ENCODE measurements at places on chromosomes 7 and 10.

- no peak for DNase-seq
Observed at GRCh38 chr10:47404446-47404845, 20.4 kb upstream of the ZNF488 start.

DNA sequence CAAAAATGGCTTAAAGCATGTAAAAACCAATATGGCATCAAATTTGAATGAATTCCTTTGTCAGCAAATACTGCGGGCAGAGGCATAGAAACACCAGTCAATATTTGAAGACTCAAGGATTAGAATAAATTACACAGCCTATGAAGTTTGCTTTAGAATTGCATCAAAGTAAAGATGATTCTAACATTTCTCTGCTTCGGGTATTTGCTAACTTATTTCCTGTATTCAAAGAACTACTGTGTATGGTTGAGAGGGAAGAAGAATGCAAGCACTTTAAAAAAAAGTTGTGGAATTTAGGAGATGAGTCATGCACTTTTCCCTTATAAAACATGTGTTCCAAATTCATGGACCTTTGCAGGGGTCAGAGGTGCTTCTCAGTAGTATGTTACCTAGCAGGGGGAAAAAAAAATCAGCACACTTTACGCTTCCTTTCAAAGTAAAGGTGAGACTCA is 90.1 kb downstream of the PIP4K2A start:
- DNase-seq: peak; percentile 36

DNA sequence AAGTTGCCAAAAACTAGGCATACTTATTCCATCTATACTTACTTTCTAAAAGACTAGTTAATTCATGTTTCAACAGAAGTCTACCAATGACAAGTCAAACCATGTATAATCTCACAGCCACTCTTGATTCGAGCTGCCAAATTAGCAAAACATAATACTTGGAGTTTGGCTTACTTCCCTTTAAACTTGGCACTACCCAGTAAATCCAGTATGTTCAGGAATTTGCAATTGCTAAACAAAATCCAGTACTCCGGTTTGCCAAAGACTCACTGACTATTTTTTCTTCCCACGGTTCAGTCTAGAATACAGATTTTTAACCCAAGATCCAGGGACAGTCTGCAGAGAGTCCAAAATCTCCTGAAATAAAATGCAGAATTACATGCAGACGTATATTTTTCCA is 4.6 kb downstream of the OAT start:
- no peak for DNase-seq

DNA sequence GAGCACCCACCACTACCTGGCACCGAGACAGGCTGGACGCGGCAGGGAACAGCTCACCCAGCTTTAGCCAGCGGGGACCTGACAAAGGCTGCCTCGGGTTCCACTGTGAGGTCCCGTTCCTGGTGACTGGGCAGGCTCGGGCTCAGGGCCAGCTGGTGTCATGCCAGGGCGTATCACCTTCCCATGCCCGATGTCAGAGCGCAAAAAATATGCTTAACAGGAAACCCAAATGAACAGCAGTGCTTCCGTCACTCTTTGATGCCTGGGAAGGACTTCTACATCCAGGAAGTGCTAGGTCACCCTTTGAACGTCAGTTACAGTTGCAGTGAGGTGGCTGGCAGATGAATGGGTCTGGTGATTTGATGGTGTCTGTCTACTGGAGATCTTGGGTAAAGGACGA is 106.0 kb downstream of the ADARB2 start:
- no peak for DNase-seq

GRCh38 chr10:78531088-78531487 is 497.4 kb downstream of the RPS24 start:
- DNase-seq: no peak

- DNase-seq: no peak
Observed at GRCh38 chr10:133159611-133159949, 439 bp upstream of the KNDC1 start.

DNA sequence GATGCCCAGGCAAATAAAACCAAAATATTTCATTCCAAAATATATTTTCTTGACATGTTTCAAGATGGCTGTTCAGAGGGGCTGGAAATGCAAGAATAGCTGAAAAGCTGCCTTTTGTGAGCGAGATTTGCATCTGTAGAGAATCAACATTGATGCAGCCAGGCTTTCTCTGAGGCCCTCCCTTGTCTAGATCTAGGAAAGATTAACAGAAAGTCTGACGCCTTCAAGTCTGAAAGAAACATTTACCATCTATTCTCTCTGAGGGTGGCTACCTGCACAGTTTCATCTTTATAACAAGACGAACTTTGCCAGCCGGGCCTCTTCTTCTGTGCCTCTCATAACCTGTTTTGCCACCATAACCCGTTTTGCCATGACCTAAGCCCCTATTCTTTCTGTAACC is 170.2 kb downstream of the AKR1D1 start:
- DNase-seq: no peak

DNA sequence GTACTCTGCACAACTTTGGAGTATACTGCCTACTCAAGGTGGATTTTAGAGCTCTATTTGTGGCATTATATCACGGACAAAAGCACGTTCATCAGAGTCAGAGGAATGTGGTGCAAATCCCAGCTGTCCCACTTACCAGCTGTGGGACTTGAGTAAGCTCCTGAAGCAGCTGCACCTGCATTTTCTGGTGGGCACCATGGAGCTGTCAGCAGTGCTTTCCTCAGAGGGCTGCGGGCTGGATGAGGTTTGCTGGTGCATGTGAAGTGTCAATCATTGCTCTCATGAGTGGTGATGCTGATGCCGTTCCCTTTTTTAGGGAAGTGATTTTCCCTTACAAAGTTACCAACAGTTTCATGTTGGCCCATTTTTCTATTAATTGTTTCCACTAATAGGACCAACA is 53.4 kb downstream of the EGFR start:
- DNase-seq: no peak

DNA sequence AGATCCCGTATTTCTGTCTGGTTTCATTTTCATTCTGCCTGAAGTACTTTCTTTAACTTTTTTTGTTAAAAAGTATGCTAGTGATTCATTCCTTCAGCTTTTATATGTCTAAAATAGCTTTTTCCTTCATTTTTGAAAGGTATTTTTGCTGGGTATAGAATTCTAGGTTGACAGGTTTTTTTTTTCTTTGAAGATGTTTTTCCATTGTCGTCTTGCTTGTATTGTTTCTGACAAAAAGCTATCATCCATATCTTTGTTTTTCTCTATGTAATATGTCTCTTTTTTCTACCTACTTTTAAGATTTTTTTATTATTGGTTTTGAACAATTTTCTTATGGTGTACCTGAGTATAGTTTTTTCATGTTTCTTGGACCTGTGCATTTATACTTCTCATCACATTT is 8.2 kb downstream of the CUTC start:
- DNase-seq: no peak

DNA sequence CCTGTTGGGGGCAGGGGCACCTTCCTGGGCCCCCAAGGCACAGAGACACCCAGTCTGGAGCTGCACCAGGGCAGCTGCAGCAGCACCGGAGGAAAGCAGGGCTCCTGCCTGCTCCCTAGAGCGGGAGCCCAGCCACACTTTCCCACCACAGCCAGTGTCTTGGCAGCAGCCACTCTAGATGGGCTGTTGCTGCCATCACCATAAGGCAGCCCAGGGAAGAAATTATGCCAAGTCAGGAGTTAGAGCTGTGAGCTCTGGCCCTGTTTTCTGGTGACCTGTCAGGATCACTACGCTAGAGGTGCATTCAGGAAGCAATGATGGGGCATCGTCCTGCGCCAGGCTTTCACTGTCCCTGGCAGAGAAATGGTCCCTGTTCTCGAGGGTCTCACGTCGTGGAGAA is 38.0 kb upstream of the ZNRF2 start:
- DNase-seq: no peak

DNA sequence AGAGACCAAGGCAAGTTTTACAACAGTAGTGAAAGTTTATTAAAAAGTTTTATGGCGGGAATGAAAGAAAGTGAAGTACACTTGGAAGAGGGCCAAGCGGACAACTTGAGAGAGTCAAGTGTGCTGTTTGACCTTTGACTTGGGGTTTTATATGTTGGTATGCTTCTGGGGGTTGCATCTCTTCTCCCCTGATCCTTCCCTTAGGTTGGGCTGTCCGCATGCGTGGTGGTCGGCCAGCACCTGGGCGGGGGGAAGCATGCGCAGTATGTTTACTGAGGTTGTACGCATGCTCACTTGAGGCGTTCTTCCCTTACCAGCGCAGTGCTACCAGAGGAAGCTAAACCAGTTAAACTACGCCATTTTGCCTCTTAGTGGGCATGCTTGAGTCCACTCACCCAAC is 31.9 kb downstream of the NUP42 start:
- DNase-seq: no peak

GRCh38 chr7:28411876-28412662 is at the start of gene CREB5:
Gene CREB5, plus strand, starts transcription at chr7:28412518. Its CDS starts 397 bp downstream, at chr7:28412915.
- DNase-seq: no peak

- DNase-seq: no peak
Observed at GRCh38 chr10:33187427-33187999, 147.0 kb downstream of the NRP1 start.

DNA sequence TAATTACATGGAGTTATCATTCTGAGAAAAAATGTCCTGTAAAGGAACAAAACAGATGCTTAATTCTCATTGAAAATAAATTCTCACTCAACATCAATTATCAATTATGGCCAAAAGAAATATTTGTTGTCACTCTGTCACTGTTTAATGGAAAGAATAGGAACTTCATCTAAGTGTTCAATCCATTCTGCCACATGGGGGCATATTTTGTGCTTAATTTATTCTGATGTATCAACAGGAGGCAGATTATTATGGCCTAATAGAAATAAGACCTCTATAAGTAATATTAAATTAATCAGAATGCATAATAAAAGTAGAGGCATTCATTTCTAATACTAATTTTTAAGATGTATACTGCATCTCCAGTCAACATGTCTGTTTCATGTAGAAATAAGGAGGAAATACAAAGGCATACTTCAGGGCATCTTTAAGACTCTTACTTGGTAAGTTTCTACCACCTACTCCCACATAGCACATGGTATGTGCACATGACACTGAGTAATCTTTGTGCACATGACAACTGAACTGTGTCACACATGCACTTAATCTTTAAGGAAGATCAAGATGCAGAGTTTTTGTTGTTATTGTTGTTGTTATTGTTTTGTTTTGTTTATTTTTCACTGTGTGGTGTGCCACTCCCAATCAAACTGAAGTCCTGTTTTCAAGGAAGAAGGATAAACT is 420.4 kb upstream of the SEMA3A start:
- no peak for DNase-seq

- DNase-seq: no peak
Observed at GRCh38 chr10:71719464-71720201, at the start of gene C10orf105. Gene C10orf105, minus strand, starts transcription at chr10:71719778. Its CDS starts 3,441 bp downstream, at chr10:71716337.

DNA sequence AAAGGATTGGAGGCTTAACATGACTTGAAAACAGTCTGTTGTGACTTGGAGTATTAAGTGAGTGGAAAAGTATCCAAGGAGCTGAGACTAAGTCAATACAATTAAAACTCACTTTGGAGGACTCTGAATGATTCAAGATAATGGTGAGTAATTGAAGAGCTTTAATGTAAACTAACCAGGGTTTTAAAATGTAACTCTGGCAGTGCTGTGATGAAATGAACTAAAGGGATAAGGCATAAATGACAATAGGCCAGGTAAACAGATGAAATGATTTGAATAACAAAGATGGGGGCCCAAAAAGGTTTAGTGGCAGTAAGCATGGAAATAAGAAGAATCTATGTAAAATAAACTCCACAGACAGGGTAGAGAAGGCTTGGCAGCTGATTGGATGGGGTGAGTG is 316.5 kb upstream of the CACNA2D1 start:
- DNase-seq: no peak

- DNase-seq: no peak
Observed at GRCh38 chr10:102738692-102739121, 5.0 kb upstream of the WBP1L start.

DNA sequence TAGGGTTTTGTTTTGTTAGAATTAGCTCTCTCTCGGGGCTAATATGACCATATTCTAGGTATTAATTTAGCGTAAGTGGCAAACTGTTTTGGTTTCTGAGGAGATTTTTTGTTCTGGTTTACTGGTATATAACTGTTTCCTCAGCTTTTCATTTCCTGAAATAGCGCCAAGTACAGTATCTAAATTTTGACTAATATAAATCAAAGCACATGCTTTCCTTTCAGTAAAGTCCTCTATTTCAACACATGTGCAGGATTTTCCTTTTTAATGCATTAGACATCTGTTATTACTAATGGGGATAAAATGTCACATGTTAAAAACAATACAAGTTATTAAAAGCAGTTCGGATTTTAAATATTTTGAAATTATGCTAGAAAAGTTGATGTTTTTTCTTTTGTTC is 11.3 kb downstream of the FERD3L start:
- DNase-seq: no peak

GRCh38 chr7:142614116-142614515 is 135.2 kb upstream of the PRSS1 start:
- DNase-seq: no peak

GRCh38 chr10:79440281-79440680 is 5.1 kb downstream of the ZCCHC24 start:
- DNase-seq: no peak

- DNase-seq: no peak
Observed at GRCh38 chr7:85516675-85517074, 329.8 kb upstream of the SEMA3D start.

GRCh38 chr7:109963741-109964140 is 1127.2 kb upstream of the LRRN3 start:
- no peak for DNase-seq

DNA sequence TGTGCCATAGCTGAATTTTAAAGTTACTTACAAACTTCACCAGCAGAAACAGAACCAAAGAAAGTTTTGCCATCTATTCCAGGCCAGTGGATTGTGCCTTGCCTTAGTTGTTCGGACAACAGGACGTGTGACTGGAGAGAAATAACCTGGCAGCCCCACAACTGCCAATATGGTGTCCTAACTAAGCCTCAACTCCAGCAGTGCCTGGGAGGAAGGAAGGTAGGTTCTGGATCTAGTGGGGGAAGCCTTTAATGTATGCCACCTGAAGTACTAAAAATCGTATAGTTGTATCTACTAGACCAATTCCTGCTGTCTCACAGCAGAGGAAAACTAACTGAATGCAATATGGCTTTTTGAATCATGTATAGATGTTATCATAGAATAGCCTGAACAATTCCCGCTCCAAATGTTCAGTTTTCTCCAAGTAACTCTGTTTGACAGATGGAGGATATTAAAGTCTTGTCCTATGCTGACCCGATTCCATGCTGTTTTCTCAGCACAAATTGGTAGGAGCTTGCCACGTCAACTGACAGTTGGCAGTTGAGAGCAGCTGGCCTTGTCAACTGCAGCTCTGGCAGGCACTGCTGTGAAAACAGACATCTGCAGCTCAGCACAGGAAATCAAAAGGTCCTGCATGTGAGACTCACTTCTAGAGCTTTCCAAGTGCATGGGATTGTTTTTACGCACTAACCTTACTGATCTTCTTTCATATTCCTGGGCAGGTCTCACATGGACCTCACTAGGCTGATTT is 84.5 kb upstream of the WNT16 start:
- DNase-seq: no peak

All from stimulated activated naive CD4-positive, alpha-beta T cell (primary cell).